ENCODE measurements at places on chromosomes 5 and 9.

DNA sequence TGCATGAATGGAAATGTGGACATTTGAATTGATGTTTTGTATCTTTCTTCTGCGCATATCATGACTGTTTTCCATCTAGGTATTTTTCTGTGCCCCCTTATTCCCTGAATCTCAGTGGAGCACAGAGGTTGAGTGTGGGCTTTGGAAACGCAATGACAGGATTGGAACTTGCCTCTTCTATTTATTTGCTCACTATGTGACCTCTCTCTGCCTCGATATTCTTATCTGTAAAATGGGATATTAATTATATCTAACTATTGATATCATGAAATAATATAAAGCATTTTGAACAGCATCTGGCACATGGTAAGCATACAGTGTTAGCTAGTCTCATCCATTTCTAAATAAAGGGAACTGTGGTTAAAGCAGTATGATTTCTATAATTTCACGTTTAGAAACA is 26.0 kb downstream of the HABP4 start:
- DNase-seq = no peak

GRCh38 chr5:123156577-123157296 is 67.7 kb downstream of the PRDM6 start:
- no peak for DNase-seq

- no peak for DNase-seq
Observed at GRCh38 chr9:124779368-124780059, 2.6 kb downstream of the OLFML2A start.

DNA sequence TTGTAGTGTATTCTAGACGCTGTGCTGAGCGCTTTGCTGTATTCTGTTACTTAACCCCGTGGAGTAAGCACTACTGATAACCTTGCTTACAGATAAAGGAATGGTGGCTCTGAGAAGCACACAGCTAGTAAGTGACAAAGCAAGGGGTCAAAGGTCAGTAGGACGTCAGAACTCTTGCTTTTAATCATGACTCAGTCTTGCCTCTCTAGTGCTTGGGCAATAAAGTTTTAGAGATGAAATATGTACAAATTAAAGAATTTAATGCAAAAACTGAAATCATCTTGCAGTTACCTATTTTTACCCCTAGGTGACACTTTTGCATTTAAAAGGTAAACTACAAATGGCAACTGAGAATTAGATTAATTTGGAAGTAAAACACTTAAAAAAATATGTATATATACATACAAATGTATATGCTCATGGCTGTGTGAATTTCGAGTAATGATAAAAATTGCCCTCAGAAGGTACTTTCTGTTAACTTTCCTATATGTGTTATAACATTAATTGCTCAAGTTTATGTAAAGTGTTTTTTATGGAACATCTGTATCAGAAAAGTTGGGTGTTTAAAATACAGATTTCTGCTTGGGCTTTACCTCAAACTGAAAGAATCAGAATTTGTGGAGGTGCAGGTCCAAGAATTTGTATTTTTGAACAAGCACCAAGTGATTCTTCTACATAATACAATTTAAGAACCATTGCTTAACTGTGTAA is 175.1 kb upstream of the DAB2 start:
- no peak for DNase-seq

DNA sequence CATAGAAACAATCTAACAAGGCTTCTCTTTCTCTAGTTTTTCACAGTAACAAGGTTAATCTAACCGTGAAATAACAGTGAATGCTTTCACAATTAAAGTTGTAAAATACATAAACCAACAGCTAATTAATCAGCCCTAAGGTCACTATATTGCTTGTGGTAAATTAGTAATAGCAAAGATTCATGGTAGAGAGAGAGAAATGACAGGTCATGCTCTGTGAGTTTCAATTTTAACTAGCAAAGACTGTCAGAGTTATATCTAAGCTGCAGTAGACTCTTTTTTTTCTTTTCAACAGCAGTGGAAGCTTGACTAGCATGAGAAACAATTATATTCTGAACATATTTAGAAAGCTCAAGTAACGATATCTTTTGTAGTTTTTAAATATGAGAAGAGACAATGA is 1068.0 kb downstream of the MAT2B start:
- no peak for DNase-seq

DNA sequence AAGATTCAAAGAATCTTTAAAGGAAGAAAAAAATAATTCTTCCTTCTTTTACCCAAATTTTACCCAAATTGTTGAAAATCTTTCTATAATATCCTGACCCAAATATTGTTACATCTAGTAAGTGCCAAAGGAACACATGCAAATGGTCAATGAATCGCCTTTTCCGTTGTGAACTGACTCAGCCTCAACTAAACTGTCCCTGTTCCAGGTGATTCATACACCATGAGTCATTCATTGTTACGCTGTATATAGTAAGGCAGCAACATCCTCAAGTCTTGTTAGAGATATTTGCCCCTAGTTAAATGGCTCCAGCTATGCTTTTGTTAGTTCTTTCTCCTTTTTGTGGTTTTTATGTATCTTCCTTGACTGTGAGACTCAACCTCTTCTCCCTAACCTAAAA is 9.7 kb downstream of the PTGER4 start:
- DNase-seq = no peak

- no peak for DNase-seq
Observed at GRCh38 chr5:91293131-91293530, 90.0 kb downstream of the ARRDC3 start.

- no peak for DNase-seq
Observed at GRCh38 chr9:99731950-99732349, 89.7 kb upstream of the NR4A3 start.

DNA sequence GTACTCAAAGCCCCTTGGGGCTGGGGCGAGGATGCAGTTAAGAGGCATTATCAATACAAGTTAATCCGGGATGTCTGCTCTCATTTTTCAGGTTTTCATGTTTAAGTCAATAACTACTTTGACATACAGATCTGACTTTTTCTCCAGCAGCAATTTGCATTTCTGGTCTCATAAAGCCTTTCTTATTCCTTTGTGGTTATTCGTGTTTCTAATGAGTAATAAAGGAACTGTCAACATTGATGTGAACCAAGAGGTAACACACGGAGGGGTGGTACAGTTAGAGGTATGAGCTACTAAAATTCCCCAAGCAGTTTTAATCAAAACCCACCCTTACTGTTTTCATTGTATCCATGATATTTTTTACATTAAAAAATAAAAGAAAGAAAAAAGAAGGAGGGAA is 138.0 kb upstream of the NFIB start:
- DNase-seq = no peak

DNA sequence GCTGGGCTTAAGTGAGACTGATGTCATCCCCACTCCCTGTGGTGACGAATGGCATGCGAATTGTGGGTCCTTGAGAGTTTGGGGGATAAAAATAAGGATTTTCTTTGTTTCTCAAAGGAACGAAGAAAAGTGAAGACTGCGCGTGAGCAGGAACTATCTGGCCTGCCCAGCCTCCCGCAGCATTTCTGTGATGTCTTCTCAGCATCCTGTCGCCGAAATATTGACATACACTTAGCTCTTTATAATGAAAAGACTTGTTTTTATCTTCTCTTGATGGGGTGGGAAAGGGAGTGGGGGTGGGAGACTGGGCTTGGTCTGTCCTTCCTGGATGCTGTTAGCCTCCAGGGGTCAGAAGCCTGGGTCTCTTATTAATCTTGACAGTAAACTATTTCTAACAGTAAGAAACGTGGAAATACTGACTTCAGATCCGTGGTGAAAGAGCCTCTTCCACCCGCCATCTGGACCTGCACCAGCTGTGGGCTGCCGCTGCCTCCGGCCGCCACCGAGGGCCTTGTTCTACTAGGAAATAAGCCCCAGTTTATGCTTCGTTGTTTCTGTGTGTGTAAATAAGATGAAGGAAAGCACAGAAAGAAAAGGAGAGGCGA is 239.6 kb downstream of the FANCC start:
- no peak for DNase-seq

GRCh38 chr5:1446602-1447343 is 1.5 kb upstream of the SLC6A3 start:
- no peak for DNase-seq

DNA sequence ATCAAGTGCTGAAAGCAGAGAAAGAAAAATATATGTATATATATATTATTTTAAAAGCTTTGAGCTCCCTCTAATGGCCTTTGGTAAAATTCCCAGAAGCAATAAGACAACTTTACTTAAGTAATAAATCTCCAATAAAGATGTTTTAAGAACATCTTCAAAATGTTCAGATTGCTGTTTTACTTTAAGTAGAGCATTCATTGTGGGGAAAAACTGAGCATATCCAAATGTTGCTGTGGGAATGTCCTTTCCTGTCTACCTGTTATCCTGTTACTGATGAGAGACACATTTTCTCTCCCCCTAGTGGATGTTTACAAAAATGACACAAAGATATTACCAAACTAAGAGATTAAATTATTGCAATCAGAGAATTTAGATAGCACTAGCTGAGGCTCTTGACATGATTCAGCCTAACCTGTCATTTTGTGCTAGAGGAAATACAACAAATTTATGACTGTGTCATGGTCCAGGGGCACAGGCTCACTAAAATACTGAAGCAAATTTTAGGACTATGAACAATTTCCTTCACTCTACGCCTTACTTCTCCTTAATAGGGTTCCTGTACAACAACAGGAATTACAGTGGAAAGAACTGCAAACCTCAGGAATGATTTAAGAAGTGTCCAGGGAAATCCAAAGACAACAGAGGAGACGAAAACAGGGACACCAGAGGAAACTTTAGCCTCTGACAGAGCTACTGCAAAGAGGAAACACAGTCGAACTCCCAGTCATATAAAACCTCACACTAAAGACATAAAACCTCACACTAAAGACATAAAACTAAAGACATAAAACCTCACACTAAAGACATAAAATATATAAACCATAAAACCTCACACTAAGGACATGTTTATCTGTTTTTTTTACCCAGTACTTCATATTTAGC is 24.3 kb upstream of the PRRC1 start:
- no peak for DNase-seq

DNA sequence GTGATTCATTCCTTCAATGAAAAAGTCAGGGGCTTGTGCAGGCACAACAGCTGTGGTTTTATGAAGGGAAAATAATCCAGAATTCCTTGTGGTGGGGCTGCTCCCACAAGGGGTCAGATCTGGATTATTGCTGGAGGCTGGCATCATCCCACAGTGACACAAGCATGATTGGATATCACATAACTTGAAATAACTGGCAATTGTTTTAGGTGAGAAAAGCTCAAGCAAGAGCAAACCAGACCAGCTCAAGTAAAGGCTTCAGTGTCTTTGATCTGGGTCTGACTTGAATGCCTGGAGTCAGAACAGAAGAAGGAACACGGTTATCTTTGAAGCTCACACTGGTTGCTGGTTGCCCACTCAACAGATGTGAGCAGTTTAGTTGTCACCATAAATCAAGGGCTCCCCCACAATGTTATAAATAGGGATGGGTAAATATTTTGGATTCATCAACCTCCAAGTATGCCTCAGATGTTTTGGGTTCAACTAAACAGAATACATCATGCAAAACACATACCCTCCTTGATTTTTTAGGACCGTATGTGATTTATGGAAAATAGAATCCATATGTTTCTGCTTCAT is 3.1 kb upstream of the ZNF474 start:
- DNase-seq = no peak

DNA sequence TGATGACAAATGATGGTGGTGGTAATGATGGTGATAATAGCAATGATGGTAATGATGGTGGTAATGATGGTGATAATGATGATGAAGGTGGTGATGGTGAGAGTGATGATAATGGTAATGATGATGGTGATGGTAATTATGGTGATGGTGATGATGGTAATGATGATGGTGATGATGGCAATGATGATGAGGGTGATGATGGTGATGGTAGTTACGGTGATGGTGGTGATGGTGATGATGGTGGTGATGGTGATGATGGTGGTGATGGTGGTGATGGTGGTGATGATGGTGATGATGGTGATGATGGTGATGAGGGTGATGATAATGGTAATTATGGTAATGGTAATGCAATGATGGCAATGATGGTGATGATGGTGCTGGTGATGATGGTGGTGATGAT is 91.1 kb downstream of the DAP start:
- no peak for DNase-seq

GRCh38 chr9:17744786-17745185 is 165.9 kb downstream of the SH3GL2 start:
- DNase-seq = no peak

- DNase-seq = no peak
Observed at GRCh38 chr9:21976334-21976875, 17.8 kb downstream of the CDKN2A start.

- DNase-seq = no peak
Observed at GRCh38 chr9:132606066-132606465, 23.7 kb downstream of the BARHL1 start.

- no peak for DNase-seq
Observed at GRCh38 chr9:72977670-72978069, 24.8 kb upstream of the ALDH1A1 start.

- no peak for DNase-seq
Observed at GRCh38 chr9:114231273-114231672, 75.9 kb downstream of the COL27A1 start.

DNA sequence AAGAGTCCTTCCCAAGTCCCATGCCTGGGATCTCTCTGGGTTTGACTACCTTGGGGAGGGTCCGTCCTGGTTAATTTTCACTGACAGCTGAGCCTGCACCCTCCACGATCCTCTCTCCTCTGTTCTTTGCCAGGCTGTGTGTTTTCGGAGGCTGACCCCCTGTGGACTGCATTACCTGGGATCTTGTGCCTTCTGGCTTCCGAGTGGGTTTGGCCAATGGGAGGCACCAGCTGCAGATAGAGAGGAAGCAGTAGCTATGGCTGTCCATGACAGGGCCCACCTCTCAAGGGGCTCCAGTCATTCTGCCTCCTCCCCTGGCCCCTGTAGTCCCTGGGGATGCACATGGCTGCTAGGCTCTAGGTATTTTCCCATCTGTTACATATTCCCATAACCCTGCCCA is 285.0 kb downstream of the DMRT2 start:
- DNase-seq = no peak

DNA sequence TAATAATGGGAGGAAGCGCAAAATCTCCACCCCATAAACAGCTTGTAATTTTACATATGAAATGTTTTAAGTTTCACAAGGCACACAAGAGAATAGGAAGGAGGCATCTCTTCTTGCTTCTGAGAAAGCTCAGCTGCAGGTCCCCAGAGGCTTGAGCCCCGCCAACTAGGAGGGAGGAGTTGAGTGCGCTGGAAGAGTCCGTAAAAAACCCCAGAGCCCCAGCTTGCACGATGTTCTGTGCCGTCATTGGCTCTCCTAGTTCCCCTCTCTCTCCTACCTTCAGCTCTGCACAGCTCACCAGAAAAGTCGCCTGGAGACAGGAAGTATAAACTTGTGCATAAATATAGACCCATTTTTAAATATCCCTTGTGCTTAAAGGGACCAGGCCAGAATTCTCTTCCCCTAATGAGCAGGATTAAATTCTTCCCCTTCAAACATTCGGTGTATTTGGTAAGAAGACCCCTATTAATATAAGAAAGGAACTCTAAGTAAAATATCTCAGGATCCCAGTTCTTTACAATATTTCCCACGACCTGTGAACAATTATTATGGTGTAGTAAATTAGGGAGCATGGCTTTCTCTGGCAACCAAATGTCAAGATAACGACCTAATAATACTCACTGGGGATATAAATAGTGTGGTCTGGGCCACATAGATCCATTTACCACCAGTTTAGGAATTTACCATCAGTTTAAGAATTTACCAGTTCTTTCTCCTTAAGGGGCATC is 13.7 kb downstream of the GLRX start:
- DNase-seq = peak; percentile 81
